Activated CD4-positive, alpha-beta memory T cell treated with anti-CD3 and anti-CD28 coated beads, Interleukin-2, amount 10 ng/mL, durations not matched to agents 7 days and 5 days (primary cell): ENCODE measurements at places on chromosomes 2 and 18.

DNA sequence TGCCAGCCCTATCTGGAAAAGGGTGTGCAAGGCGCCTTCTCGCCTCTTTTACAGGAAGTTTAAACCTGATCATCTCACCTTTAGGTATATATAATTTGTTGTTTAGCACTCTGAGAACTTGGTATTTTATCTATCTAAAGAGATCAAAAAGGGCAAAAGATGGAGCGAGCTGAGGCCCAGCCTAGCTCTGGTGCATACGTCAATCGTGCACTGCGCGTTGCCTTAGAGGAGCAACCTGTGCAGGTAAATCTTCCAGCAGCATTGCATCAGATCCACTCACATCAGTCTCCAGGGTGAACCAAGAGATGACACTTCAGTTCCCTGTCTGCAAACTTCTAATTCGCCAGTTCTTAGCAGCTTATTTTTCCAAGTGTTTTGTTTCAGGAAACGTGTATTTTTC is 15.4 kb downstream of the BCL11A start:
- DNase-seq, result no peak

GRCh38 chr2:233118648-233119000 is 58.5 kb downstream of the INPP5D start:
- DNase-seq, result no peak

DNA sequence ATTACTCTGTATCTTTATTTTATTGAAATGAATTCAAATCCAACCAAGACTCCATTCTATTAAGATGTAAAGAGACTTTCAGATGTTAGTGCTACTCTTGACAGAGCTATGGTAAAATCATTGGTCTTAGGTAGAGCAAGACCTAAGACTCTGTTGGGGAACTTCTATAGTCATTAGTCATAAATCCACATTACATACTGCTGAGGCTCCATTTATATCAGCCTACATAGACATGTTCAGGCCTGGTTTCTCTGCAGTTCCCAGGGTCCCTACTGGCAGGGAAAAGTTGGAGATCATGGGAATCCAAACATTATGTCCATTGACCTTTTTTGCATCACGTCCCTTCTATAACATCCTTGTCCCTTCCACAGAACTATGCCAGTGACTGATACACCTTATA is 580.4 kb upstream of the ZEB2 start:
- no peak for DNase-seq

DNA sequence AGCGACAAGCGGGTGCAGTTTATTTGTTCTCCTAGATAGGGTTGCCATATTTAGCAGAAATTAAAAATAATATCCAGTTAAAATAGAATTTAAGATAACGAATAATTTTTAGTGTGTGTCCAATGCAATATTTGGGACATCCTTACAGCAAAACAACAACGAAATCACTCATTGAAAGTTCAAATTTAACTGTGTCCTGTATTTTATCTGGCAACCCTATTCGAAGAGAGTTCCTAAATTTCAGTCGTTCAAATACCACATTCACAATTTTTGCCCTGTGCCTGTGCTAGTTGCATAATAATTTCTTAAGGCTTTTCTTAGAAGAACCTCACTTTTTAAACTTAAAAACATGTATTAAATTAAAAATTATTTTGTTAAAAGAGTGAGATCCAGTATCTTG is 664 bp downstream of the DGUOK start:
- no peak for DNase-seq

GRCh38 chr18:48824231-48824970 is 126.4 kb downstream of the SMAD7 start:
- DNase-seq, result no peak

- DNase-seq, result peak; percentile 28
These were observed 26.8 kb upstream of the MYO1B start for GRCh38 chr2:191218292-191218898.

DNA sequence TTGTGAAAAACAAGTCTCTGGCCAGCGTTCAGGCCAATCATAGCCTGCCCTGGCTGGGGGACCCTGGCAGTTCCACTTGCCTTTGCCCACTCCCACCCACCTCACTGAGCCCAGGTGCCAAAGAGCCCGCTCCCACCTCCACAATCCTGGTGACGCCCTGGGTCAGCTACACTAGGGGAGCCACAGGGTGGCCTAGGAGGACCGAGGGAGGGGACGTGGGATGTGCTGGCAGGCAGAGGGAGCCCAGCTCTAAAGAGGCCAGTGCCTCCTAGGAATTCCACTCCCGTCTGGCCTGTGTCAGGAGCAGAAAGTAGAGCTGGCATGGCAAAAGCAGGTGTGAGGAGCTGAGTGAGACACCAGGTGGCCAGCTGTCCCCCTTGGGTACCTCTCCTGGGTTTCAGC is 49.3 kb downstream of the TNS1 start:
- DNase-seq, result no peak

GRCh38 chr2:232465061-232465460 is 9.1 kb downstream of the ALPI start:
- no peak for DNase-seq

GRCh38 chr2:176892676-176893226 is 319.8 kb upstream of the HNRNPA3 start:
- no peak for DNase-seq

- DNase-seq, result no peak
These were observed 142.6 kb downstream of the RAPGEF4 start for GRCh38 chr2:172878260-172878659.

DNA sequence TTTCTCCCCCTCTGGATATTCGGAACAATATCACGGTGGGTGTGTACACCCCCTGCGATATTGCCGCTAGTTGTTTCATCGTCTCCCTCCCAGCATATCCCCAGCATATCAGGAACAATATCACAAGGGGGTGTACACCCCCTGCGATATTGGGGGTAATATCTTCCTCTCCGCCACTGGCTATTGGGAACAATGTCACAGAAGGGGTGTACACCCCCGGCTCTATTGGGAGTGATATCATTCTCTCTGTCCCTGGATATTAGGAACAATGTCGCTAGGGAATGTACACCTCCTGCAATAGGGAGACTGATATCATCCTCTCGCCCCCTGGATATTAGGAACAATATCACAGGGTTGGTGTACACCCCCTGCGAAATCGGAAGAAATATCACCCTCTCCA is 1932.0 kb downstream of the SUCLG1 start:
- DNase-seq, result no peak

DNA sequence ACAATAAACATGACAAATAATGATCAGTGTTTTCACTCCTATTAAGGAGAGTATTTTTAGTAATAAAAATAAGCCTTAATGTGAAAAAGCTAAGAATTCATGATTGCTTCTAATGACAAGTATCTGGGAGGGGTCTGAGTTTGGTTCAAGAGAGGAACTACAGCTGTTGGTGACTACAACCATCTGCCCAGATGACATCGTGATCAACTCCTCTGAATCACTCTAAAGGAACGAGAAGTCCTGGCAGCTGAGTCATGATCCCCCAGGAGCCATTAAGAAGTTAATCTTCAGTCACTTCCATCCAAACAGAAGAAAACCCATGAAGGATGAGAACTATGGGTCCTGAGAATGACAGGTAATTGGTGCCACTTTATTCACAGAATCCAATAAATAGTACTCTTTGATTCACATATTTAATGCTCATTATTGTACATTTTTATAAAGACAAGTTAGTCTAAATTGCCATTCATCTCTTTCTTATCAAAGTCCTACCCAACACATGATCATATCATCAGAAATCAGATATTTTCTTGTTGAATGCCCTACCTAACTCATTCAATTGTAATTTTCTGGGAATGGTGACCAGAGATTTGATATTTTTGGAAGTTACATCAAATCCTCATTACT is 6.8 kb downstream of the TFPI start:
- DNase-seq, result no peak

- no peak for DNase-seq
These were observed 76.8 kb downstream of the CEP192 start for GRCh38 chr18:13067966-13068365.

DNA sequence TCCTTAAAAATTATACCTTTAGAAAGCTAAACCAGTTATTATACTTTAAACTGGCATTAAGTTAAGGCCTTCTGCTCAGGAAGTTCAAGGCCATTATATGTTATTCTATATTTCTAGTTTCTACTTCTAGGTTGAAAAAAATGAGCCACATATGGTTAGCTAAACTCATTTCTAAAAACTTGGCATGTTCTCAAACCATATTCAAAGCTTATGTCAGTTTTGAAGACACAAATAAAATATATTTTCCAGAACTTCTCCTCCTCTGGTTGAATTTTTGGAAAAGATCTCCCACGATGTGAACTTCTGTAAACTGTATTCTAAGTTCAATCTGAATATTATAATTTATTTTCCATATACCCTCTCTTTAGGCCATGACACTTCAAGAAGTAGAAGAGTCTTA is 103.5 kb downstream of the NYAP2 start:
- DNase-seq, result no peak

DNA sequence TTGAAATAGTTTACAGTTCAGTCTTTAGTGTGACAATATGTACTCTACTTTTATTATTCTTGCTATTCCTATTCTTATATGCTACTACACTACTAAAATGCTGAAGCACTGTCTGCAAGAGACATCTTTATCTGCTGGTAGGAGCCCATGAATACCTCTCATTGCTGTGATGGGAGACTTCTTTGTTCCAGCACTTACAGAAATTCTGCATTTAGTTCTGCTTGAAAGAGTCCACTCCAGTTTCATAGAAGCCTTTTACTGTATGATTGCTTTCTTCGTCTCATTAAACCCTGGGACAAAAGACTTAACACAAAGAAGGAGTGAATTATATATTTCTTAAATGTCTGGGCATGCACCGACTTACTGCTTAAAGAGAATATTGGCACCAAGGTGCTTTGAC is 272.7 kb downstream of the CD226 start:
- no peak for DNase-seq

- DNase-seq, result no peak
These were observed 142.3 kb downstream of the TANC1 start for GRCh38 chr2:159110784-159111183.

- DNase-seq, result no peak
These were observed 3.0 kb downstream of the LYG1 start for GRCh38 chr2:99297994-99298393.

DNA sequence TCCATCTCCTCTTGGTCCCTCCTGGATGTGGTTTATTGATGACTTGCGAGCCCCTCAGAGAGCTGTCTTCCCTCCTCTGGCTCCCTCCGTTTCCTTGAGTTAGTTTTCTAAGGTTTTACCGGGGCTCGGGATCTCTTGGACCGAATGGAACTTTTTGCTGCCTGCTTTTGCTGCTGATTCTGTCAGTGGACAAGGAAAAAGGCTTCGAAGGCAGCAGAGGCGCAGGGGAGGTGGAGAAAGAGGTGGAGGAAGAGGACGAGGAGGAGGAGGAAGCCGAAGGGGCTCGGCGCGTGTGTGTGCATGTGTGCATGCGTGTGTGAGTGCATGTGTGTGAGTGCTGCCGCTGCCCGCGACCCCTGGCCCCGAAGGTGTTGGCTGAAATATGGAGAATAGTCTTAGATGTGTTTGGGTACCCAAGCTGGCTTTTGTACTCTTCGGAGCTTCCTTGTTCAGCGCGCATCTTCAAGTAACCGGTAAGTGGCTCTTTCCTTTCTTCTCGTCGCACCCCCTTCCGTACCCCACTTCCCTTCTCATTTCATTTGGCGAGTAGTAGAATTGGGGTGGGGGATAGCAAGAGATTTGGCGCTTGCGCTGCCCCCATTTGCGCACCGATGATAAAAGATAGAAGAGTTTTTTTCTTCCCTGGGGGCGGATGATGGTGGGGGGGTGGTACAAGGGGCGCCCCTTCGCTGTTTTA is 557 bp downstream of the DCC start:
- no peak for DNase-seq

GRCh38 chr18:38900031-38900430 is 1334.4 kb upstream of the CELF4 start:
- DNase-seq, result no peak

DNA sequence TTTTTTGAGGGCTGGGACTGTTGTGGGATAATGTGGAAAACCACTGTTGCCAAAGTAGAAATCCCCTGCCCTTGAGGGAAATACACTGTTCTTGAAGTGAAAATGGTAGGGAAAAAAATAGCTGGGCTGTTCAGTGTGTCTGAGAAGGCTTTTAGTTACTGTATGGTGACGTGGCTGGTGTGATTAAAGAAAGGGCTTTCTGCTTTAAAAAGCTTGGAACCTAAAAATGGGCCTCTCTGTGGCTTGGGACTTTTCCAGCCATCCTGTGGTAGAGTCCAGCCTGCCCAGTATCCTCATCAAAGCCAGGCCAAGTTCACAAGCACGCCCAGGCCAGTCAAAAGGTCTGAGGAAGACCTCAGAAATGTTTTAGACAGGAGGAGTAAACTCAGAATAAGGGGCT is 6.8 kb downstream of the MGAT5 start:
- no peak for DNase-seq

DNA sequence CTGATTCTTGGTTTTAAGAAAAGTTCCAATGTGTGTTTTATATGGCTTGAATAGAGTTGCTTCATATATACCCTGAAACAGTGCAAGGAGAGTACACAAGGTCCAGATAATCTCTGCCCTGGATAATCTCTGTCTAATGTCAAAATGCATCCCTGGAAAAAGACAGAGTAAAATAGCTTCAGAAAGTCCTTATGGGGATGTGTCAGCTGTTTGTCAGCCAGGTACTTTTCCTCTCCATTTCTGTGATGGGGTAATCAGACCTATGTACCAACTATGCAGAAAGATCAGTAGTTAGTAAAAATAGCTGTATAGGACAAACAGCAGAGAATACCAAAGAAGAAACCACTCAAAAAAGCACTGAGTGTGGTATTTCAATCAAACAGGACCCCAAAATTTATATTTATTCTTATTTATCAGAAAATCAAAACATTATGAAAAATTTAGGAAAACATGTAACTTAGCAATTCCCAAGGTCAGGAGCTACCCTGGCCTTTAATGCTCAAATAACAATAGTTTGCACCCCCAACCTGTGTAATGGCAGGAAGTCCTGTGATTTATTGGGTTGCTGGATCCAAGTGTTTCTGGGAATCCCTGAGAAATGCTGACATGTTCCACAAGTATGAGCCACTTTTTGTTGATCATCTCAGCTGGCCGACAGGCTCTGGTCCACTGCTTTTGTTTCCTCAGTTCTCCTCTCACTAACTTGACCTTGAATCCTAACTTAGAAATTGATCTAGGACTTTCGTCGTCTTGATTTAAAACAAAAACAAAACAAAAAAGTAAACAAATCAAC is 69.6 kb downstream of the MDH1 start:
- DNase-seq, result no peak

- DNase-seq, result no peak
These were observed 58.8 kb upstream of the TTN start for GRCh38 chr2:178865999-178866398.

GRCh38 chr2:55025627-55026026 is 24.6 kb downstream of the RTN4 start:
- no peak for DNase-seq

- no peak for DNase-seq
These were observed 63.7 kb downstream of the COBLL1 start for GRCh38 chr2:164777847-164778461.

DNA sequence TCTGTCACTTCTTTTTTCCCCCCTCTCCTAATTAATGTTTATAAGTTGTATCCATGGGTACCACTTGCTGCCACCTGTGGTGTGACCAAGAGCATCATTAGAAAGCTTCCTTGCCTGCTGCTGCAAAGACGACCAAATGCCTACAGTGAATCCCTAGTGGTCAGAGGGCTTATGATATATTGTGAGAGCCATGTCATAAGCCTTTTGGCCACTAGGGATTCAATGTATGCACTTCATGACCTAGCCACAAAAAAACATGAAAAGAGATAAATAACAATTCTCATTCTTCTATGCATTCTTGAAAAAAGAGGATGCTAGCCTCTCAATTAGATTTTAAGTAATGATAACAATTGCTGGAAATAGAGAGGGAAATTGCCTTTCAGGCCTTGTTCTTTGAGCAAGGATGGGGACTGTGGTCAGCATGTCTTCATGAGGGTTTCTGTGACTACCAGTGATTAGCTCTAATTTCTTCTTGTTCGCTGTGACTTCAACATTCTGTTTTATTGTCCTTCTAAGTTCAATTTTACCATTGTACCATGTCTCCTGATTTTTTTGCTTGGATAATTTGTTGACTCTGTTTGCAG is 435.3 kb downstream of the TGIF1 start:
- DNase-seq, result no peak
